ENCODE measurements at places on chromosomes 5 and 9.
A peak's percentile ranks its signal among the peaks of the same experiment; 100 is the strongest.

DNA sequence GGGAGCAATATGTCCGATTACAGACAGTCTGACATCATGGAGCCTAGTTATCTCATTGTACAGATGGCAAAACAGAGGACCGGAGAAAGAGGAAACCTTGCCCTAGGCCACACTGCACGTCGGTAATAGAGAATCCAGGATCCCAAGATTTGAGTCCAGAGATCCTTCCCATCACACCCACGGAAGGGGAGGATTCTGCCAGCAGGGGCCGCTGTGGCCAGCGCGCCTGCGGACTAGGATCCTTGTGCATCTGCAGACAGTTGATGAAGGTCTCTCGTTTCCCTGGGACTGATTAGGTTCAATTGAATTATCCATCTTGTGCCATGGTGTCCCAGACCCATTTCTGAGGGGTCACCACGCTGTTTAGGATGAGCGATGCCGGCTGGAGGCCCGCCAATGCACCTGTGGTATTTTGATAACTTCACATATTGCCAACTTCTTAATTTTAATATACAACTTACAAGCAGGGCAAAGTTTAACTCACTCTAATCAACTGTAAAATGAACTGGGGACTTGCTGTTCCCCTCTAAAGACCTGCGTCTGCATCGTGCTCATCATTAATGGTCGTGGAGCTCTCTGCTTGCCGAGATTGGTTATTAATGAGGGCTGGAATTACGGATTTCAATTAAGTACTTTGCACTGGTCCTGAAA lies 592.7 kb upstream of the BRINP1 start:
- peak; percentile 59 for DNase-seq

DNA sequence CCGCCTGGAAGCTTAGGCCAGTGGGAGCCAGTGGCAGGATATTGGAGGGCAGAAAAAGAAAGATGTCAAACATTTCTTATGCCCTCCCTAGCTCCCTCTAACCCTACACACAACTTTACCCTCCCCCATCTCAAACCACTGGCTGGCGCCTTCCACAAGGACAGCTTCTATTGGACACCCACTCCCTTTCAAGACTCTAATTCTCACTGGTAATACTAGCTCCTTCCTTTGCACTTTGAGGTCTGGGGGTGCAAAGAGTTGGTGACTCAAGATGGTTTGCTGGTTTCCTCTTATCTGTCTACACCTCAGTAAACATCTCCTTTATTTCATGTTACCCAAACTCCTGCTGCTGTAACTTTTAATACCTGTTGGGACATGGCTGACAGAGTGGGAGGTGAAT lies 11.6 kb upstream of the ITGA1 start:
- DNase-seq, result no peak

DNA sequence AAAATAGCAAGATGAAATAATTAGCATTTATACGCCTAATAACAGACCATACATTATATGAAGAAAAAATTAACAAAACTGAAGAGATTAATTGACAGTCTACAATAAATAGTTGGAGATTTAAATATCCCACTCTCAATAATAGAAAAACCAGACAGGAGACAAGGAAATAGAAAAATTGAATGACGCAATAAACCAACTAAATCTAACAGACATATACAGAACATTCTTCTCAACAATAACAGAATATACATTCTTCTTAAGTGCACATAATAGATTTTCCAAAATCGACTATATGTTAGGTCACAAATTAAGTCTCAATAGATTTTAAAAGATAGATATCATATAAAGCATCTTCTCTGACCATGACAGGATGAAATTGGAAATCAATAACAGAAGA lies 25.6 kb upstream of the RNF180 start:
- DNase-seq, result no peak

DNA sequence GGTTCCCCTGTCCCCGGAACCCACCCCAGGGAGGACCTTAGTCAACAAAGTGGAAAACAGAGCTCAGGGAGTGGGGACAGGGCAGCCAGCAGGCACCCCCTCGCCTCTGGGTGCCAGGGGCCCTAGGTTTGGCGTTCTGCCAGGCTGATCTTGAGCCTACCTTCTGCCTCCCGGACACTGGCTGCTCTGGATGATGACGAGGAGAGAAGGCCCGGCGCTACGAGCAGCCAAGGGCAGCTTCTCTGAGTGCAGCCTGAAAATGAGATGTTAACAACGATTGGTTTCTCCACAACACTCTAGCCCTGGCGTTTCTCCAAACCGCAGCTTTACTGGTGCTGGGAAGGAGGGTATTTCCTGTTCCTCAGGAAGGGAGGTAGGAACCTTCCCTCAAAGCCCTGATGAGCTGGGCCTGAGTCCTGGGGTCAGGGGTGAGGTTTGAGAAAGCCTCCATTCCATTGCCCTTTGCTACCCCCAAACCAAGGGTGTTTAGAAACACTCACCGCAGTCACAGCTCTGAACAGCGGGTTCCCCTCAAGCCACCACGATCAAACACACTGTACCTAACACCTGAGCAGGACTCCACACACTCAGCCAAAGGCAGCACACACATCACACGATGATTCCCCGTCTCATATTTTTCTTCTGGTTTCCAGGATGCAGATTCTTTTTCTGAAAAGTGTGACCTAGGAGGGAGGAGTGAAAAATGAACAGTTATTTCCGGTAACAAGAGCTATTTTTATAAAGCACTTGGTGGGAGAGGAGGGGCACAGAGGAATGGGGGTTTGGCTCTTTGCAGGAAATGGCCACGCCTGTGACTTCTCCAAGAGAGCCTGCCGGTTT lies at the start of gene STING1:
Gene STING1 (minus strand): TSS at position 709 of the 840 bp plus-strand sequence. CDS start 1,054 bp downstream, outside the sequence.
- peak; percentile 94 for DNase-seq

GRCh38 chr9:133813749-133814585 lies 75.8 kb upstream of the SARDH start:
- DNase-seq, result no peak

DNA sequence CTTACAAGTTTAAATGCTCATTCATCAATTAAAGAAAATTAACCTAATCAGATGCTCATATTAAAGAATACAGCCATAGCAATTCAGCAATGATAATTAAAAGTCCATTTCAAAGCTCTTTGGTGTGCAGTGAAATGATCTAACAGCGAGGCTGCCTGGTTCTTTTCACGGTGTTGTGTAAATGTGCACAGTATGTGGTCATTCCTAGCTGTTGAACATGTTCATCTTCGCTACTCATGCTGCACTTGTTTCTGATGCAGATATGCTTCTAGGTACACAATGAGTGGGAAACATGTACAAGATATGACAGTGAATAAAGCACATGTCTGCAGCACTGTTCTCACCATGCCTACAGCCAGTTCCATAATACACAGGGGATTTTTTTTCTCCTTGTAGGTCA lies 163.5 kb downstream of the NR2F1-AS1 start:
- no peak for DNase-seq

DNA sequence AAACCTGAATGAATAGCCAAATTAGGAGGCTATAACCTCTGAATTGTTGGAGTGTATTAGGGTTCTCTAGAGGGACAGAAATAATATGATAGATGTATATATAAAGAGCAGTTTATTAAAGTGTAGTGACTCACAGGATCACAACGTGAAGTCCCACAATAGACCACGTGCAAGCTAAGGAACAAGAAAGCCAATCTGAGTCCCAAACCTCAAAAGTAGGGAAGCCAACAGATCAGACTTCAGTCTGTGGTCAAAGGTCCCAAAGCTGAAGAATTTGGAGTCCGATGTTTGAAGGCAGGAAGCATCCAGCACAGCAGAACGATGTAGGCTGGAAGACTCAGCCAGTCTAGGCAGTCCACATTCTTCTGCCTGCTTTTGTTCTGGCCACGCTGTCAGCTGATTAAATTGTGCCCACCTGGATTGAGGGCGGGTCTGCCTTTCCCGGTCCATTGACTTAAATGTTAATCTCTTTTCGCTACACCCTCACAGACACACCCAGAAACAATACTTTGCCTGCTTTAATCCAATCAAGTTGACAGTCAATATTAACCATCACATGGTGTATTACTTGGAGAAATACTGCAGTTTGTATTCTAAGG lies 550.6 kb downstream of the CDH10 start:
- DNase-seq, result no peak

GRCh38 chr5:110899566-110900412 lies 161.0 kb downstream of the SLC25A46 start:
- peak; percentile 60 for DNase-seq

DNA sequence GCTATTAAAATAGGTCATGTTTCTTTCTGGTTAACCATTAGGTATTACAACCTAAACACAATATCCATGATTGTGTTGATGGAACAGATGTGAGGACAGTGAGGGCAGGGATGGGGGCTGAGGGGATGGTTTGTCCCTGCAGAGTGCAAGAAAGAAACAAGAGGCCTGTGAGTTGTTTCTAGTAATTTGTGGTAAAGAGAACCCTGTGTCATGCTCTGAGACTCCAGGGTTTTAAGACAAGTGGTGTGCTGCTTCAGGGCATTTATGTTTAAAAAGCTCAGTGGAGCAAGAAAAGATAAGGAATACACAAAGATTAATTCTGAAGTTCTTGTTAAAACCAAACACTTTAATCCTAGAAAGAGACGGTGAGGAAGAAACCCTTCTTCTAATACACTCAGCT lies 656.5 kb downstream of the TLE1 start:
- peak; percentile 62 for DNase-seq

- DNase-seq, result no peak
Measured at GRCh38 chr9:68802525-68803015, 97.5 kb downstream of the PIP5K1B start.

GRCh38 chr5:21391506-21391905 lies 1403.5 kb upstream of the CDH18 start:
- DNase-seq, result no peak

DNA sequence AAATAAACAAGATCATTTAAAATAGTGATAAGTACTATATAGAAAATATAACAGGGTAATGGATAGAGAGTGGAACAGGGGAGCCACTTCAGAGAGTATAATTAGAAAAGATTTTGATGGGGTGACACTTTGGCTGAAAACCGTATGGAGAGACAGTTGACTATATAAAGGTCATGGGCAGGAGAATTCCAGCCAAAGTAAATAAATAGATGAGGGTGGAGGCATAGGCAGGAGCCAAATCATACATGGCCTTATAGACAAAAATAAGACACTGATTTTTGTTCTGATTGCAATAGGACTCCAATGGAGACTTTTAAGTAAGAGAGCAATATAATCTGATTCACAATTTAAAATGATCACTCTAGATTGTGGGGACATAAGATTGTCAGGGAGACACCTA lies 37.5 kb upstream of the NUDT12 start:
- DNase-seq, result no peak

Measured in kidney tubule cell (primary cell).